ENCODE measurements at places on chromosomes 4 and X. TPM values are rescaled to one million over a fixed set of nuclear protein-coding genes. Genes with fewer than 3 reads are reported as not detected.

DNA sequence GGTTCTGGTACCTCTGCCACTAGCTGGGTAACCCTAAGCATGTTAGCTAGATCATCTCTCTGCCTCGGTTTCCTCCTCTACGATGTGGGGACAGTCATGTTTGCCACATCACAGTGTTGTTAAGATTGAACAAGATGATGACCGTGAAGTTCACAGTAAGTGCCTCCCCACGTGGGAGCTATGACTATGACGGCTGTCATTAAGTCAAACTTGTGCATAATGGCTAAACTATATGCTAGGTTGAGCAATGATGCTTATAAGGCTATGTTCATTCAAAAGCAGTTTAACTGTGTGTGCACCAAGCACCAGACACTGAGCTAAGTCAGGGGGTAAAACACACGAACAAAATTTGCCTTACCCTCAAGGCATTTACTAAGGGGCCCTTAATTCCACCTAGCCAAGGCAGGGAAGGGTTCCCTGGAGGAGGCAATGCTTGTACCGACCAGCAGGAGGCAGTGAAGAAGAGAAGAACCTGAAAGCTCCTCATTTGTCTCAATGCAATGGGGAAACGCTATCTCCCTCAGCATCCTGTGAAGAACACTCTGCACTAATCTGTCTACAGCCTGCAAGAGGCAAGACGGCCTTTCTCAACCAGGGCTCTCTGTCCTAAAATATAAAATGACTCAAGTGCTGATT lies 52.9 kb downstream of the MAP7D2 start:
- no peak overlapping the region for H3K27ac ChIP-seq
- no peaks in the 10 kb centered on the region for H3K36me3 ChIP-seq
- peaks cover 16% of the 10 kb centered on the region for H3K4me1 ChIP-seq
- no peaks in the 10 kb centered on the region for H3K27me3 ChIP-seq
- DNase-seq: no peak

DNA sequence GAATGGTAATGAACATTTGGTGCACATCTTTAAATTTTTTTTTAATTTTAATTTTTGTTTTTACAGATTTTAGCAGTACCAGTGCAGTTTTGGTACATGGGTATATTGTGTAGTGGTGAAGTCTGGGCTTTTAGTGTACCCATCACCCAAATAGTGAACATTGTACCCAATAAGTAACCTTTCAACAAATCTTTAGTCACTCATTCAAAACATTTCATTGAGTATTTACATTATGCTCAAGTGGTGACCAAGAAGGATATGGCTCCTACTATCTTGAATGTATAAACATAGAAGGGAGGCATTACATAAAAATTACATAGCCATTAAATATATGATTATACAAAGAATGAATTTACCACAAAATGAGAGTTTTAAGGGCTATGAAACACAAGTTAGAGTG lies 223.3 kb downstream of the SPRY1 start:
- no peaks in the 10 kb centered on the region for H3K27me3 ChIP-seq
- H3K36me3 ChIP-seq: peaks cover 17% of the 10 kb centered on the region
- no peak overlapping the region for H3K27ac ChIP-seq
- peaks cover 29% of the 10 kb centered on the region for H3K4me1 ChIP-seq
- H3K4me3 ChIP-seq: no peak overlapping the region

GRCh38 chrX:10010686-10011085 lies 43.5 kb downstream of the CLDN34 start:
- DNase-seq: no peak
- H3K4me3 ChIP-seq: no peak overlapping the region
- H3K27me3 ChIP-seq: peaks cover 5% of the 10 kb centered on the region

DNA sequence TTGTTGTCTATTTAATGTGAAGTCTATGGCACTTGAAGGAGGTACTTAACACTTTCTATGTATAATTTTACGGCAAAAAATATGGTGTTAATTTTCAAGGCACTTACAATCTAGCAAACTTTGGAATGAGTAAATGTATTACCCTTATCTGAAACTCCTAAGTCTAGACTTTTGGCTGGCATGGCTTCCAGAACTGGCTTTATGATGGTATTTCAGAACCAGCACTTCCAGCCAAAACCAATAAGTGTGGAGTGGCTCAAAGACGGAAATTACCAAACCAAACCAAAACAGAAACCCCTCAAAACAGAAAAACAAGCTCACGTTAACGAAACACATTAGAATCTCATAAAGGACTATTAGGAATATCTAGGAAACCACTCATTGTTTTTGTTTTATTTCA lies 205.6 kb upstream of the HAND2 start:
- H3K27me3 ChIP-seq: no peaks in the 10 kb centered on the region
- H3K36me3 ChIP-seq: no peaks in the 10 kb centered on the region
- no peak overlapping the region for H3K4me3 ChIP-seq
- no peak overlapping the region for H3K27ac ChIP-seq

- no peaks in the 10 kb centered on the region for H3K36me3 ChIP-seq
- no peaks in the 10 kb centered on the region for H3K27me3 ChIP-seq
- no peaks in the 10 kb centered on the region for H3K4me1 ChIP-seq
- DNase-seq: no peak
Observed at GRCh38 chr4:86247906-86248305, 111.9 kb downstream of the MAPK10 start.

DNA sequence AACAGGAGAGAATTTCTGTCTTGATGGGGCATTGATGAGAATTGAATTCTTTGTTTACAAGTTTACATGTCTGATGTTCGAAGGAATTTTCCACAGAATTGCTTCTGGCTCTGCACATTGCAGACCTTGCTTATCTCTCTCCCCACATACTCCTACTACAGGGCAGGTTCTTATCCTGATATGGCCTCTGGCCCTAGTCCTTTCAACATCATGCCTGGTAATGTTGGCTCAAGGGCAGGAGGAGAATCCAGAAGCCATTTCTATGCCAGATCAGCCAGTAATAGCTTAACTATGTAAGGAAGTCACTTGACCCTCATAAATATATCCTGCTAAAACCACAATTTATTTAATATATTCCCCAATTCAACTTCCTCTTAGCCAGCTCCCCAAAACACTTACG lies 24.3 kb upstream of the TSPAN5 start:
- no peak overlapping the region for H3K27ac ChIP-seq
- H3K4me3 ChIP-seq: no peak overlapping the region
- H3K4me1 ChIP-seq: peaks cover 2% of the 10 kb centered on the region
- DNase-seq: no peak
- H3K27me3 ChIP-seq: no peaks in the 10 kb centered on the region
- H3K36me3 ChIP-seq: no peaks in the 10 kb centered on the region

- H3K27ac ChIP-seq: no peak overlapping the region
- H3K27me3 ChIP-seq: no peaks in the 10 kb centered on the region
- H3K4me3 ChIP-seq: no peak overlapping the region
- no peaks in the 10 kb centered on the region for H3K4me1 ChIP-seq
Observed at GRCh38 chrX:31179203-31179602, 107.4 kb upstream of the FTHL17 start.

GRCh38 chr4:140395668-140396067 lies 22.2 kb downstream of the SCOC start:
- peaks cover 29% of the 10 kb centered on the region for H3K27me3 ChIP-seq
- H3K4me1 ChIP-seq: no peaks in the 10 kb centered on the region
- no peak overlapping the region for H3K4me3 ChIP-seq

DNA sequence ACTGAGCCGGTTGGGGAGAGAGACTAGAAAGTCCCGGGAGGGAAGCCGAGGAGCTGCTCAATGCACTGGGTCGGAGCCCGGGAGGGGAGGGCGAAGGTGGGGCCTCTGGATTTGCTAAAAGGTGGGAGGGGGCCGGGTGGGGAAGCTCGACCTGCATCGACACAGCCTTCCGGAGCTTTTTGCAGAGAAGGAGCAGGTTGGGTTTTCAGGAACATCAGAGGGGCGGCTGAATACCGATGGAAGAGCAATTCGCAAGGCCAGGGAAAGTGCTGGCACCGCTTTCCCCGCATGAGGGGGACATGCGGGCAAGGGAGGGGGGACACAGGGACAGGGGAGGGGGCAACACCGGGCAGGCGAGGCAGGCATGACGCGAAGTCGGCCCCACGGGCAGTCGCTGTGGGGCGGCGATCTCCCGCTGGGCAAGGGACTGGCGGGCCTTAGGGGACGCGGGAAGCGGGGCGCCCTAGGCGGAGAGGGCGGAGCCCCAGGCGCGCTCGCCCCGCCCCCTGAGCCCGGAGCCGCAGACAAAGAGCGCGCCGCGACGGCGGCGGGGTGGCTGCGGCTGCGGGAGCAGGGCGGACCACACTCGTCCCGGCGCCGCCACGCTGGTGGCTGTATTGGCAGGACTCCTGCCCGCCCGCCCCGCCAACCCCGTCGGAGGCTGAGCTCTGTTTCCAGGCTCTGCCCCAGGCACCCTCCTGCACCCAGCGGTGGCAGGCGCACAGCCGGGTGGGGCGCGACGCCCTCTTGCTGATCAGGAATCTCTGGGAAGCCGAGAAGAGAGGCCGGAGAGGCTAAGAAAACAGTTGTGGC lies 11.6 kb downstream of the PDZD4 start:
- peaks cover 29% of the 10 kb centered on the region for H3K4me1 ChIP-seq
- peak; percentile 50 for DNase-seq
- H3K36me3 ChIP-seq: no peaks in the 10 kb centered on the region
- H3K27ac ChIP-seq: no peak overlapping the region
- H3K4me3 ChIP-seq: no peak overlapping the region

APELA gene
- not detected for total RNA-seq

ADH1B gene
- not detected for total RNA-seq

Measured in activated CD8-positive, alpha-beta memory T cell treated with anti-CD3 and anti-CD28 coated beads, Interleukin-2, amount 10 ng/mL, durations not matched to agents 7 days and 5 days (primary cell).